Sigmoid colon (tissue), 7 donors: ENCODE measurements at places on chromosomes 7 and 10.

DNA sequence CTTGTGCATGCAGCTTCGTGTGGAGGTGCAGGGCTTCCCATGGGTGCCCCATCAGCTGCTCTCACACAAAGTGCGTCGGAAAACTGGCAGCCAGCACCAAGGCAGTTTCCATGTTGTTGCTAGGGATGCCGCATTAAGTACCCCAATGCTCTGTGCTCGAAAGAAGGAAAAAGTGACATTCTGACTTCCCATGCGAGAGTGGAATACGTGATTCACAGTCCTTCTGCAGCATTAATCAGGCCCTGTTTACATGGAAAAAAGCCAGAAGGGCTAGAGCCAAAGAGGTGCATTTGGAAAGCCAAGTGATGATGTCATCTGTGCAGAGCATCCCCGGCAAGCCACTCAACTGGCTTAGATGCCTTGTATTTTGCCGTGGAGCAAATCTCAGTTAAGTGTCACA is 258.3 kb downstream of the GATA3 start:
- H3K36me3 ChIP-seq = no peaks in the 10 kb centered on the region
- H3K27me3 ChIP-seq = no peaks in the 10 kb centered on the region
- no peaks in the 10 kb centered on the region for H3K4me1 ChIP-seq
- no peak overlapping the region for H3K4me3 ChIP-seq
- no peak for DNase-seq
- H3K27ac ChIP-seq = no peak overlapping the region

DNA sequence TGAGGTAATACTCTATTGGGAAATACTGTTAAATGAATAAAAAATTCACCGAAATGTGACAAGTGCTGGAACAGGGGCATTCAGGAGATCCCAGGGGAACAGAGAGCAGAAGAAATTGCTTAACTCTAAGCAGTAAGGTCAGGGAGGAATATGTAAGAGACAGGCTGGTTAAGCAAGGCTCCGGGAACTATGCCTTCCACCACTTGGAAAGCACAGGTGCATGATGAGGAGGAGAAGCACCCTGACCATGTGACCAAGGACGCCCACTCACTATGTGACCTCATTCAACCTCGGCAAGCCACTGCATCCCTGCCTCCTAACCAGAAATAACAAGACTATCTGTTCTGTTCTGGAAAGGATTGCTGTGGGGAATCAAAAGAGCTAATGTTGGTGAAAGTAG is 218.4 kb downstream of the ELMO1 start:
- H3K27me3 ChIP-seq = no peaks in the 10 kb centered on the region
- H3K4me1 ChIP-seq = no peaks in the 10 kb centered on the region
- H3K27ac ChIP-seq = no peak overlapping the region
- peak; percentile 87 for DNase-seq
- H3K4me3 ChIP-seq = no peak overlapping the region

DNA sequence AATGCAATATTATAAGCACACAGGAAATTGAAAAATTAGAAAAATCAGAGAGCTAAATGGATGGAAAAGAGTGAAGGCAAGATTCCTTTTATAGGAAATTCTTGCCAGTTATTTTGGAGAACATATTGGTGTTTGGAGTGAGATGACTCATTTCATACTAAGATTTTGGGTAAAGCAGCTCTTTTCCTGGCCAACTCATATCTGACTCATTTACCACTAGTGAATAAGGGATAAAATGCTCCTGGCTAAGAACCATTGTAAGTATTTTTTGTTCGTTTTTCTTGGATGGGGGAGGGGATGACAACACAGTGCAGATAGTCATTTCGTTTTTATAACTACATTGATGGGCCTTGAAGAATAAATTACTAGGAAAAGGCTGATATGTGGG is 139.3 kb downstream of the TWIST1 start:
- no peak overlapping the region for H3K27ac ChIP-seq
- no peaks in the 10 kb centered on the region for H3K27me3 ChIP-seq
- no peak for DNase-seq
- H3K36me3 ChIP-seq = no peaks in the 10 kb centered on the region
- H3K4me3 ChIP-seq = no peak overlapping the region

DNA sequence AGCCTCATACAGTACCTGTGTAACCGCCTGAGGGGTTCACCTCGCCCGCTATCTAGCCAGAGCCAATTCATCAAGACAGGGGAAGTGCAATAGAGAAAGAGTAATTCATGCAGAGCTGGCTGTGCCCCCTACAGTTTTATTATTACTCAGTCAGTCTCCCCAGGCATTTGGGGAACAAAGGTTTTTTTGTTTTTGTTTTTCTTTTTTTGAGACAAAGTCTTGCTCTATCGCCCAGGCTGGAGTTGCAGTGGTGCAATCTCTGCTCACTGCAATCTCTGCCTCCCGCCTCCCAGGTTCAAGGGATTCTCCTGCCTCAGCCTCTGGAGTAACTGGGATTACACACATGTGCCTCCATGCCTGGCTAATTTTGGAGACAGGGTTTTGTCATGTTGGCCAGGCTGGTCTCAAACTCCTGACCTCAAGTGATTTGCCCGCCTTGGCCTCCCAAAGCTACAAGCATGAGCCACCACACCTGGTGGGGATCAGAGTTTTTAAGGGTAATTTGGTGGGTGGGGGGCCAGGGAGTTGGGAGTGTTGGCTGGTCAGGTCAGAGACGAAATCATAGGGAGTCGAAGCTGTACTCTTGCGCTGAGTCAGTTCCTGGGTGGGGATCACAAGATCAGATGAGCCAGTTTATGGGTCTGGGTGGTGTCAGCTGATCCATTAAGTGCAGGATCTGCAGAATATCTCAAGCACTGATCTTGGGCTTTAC is 116.5 kb downstream of the MARCHF5 start:
- no peaks in the 10 kb centered on the region for H3K4me1 ChIP-seq
- no peaks in the 10 kb centered on the region for H3K27me3 ChIP-seq
- DNase-seq = no peak
- no peak overlapping the region for H3K4me3 ChIP-seq
- no peaks in the 10 kb centered on the region for H3K36me3 ChIP-seq

- DNase-seq = no peak
- H3K36me3 ChIP-seq = no peaks in the 10 kb centered on the region
- no peaks in the 10 kb centered on the region for H3K27me3 ChIP-seq
- H3K4me1 ChIP-seq = peaks cover 38% of the 10 kb centered on the region
- H3K27ac ChIP-seq = peak overlapping the region; percentile 58
These were observed 188.0 kb downstream of the PDE1C start for GRCh38 chr7:31882187-31882586.

DNA sequence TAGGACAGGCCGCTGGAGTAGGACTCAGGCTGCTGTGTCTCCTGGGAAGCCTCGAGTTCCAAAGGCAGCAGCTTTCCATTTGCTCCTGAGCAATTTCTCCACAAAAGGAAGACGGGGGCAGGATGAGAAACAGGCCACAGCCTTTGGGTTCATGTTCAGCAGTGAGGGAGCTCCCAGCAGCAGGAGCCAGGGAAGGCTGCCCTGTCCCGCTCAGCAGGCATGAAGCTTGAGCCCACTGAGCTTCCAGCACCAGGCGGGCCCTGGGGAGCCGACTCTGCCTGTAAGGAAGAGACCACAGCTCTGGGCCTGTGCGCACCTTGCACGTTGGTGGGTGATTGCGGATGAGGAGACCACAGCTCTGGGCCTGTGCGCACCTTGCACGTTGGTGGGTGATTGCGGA is 527.2 kb downstream of the TCERG1L start:
- no peak overlapping the region for H3K27ac ChIP-seq
- H3K4me1 ChIP-seq = no peaks in the 10 kb centered on the region
- H3K4me3 ChIP-seq = no peak overlapping the region
- DNase-seq = no peak
- H3K27me3 ChIP-seq = no peaks in the 10 kb centered on the region

DNA sequence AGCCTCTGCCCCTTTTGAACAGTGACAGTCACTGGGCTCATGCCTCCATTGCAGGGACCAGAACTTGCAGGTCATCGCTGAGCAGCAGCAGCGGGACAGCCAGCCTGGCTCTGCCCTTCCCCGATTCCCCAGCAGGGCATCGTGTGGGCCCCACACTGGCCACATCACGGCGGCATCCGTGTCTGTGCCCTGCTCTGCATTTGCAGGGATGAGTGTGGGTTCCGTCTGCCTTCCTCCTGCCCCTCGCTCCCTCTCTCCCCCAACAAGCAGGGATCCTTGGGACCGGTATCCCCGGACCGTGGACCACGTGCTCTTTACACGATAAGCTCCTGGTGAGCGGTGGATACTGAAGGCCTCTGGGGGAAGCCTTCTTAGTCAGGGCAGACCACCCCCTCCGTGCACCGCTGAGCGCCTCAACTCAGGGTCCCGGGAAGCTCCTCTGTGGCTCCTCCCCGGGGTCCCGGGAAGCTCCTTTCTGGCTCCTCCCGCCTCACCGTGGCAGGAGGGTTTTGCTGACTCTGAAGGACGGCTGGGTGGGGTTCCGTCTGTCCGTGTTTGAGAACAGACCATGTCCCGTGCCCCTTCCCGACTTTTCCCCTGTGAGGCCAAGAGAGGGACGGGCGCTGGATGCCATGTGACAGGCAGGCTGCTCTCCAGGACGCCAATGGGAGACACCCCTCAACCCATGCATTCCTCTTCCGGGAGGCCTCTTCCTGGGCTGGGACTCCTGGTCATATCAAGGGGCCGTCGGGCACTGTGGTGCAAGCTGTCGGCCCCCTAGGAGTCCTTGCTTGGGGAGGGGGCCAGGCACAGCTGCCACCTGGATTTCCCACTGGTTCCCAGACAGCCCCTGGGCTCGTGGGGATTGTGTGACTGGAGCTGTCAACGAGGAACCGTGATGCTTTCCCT is 23.5 kb upstream of the NKX6-2 start:
- no peaks in the 10 kb centered on the region for H3K36me3 ChIP-seq
- DNase-seq = peak; percentile 59
- no peaks in the 10 kb centered on the region for H3K4me1 ChIP-seq
- H3K27me3 ChIP-seq = peaks cover 24% of the 10 kb centered on the region

DNA sequence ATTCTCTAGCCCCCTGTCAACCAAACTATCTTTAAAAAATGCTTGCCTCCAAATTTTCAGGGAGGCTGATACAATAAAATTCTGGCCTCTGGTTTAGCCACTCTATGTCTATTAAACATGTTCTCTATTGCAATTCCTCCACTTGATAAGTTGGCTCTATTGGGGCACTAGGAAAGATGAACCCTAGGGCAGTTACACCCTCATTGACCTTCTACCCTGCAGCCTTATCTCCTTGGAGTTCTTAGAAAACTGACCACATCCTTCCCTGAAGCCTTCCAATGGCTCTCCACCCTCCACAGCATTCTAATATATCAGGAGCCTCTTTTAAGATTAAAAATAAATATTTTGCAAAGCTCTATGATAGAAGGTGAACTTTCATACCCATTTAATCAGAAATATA is 30.6 kb downstream of the SVOPL start:
- H3K4me3 ChIP-seq = no peak overlapping the region
- H3K4me1 ChIP-seq = no peaks in the 10 kb centered on the region
- no peaks in the 10 kb centered on the region for H3K27me3 ChIP-seq
- no peak for DNase-seq
- H3K36me3 ChIP-seq = no peaks in the 10 kb centered on the region

GRCh38 chr7:102255501-102255900 is 31.2 kb upstream of the SH2B2 start:
- H3K27ac ChIP-seq = no peak overlapping the region
- no peaks in the 10 kb centered on the region for H3K36me3 ChIP-seq
- H3K4me3 ChIP-seq = no peak overlapping the region
- DNase-seq = no peak
- no peaks in the 10 kb centered on the region for H3K4me1 ChIP-seq
- no peaks in the 10 kb centered on the region for H3K27me3 ChIP-seq

- peaks cover 9% of the 10 kb centered on the region for H3K4me1 ChIP-seq
- no peak overlapping the region for H3K27ac ChIP-seq
- H3K4me3 ChIP-seq = no peak overlapping the region
- no peaks in the 10 kb centered on the region for H3K36me3 ChIP-seq
These were observed 162.9 kb upstream of the HABP2 start for GRCh38 chr10:113389969-113390368.

GRCh38 chr7:123241809-123242208 is 42.0 kb upstream of the SLC13A1 start:
- H3K27me3 ChIP-seq = no peaks in the 10 kb centered on the region
- no peaks in the 10 kb centered on the region for H3K36me3 ChIP-seq
- no peak overlapping the region for H3K27ac ChIP-seq
- no peak for DNase-seq
- H3K4me3 ChIP-seq = no peak overlapping the region

- H3K4me1 ChIP-seq = peaks cover 13% of the 10 kb centered on the region
- DNase-seq = no peak
- H3K4me3 ChIP-seq = no peak overlapping the region
- no peaks in the 10 kb centered on the region for H3K36me3 ChIP-seq
- no peaks in the 10 kb centered on the region for H3K27me3 ChIP-seq
- H3K27ac ChIP-seq = no peak overlapping the region
These were observed 39.6 kb downstream of the GTF2IRD1 start for GRCh38 chr7:74493295-74493694.

DNA sequence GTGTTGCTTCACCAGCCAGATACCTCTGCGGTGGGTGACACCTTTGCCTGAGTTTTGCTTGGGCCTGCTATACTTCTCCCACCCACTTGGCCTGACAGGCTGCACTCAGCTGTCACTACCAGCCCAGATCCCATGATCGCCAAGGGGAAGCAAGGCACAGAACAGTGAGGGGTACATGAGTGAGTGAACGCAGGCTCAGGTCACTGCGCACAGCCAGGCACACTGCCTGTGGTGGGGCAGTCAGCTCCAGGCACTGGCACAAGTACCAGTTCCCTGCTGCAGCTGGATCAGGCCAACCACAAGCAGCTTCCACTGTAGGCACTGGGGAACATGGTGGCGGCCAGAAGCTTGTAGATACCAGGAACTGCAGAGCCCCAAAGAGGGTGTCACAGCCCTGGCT is 441.9 kb upstream of the GRM3 start:
- H3K36me3 ChIP-seq = no peaks in the 10 kb centered on the region
- H3K4me3 ChIP-seq = no peak overlapping the region
- H3K4me1 ChIP-seq = no peaks in the 10 kb centered on the region

- no peaks in the 10 kb centered on the region for H3K4me1 ChIP-seq
- no peak overlapping the region for H3K27ac ChIP-seq
- H3K36me3 ChIP-seq = no peaks in the 10 kb centered on the region
- H3K4me3 ChIP-seq = no peak overlapping the region
These were observed 493.7 kb upstream of the NUPR2 start for GRCh38 chr7:56609852-56610355.

- no peak for DNase-seq
- no peaks in the 10 kb centered on the region for H3K27me3 ChIP-seq
These were observed 21.6 kb upstream of the NME8 start for GRCh38 chr7:37826825-37827224.

DNA sequence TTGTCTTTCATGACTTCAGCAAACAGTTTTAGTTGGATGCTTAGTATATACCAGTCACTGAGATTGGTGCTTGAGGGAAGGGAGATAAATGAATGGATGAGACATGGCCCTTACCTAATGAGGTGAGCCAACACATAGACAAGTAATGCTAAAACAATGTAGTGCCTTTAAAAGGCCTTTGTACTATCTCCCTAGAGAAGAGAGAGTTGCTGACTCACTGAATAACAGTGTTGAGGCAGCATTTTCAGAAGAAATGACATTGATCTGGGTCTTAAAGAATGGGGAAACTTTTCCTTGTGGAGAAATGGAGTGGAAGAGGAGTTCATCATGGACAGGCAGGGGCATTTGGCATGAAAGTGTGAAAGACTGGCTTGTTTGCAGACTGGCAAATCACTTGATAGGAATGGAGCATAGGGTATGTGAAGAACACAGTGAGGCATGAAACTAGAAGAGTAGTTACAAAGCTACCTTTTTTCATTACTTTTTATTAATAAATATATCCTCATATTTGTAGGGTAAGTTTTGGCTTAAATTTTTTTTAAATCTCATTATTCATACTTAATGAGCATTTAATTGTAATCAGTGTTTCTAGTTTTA is 91.2 kb downstream of the KAT6B start:
- DNase-seq = no peak
- no peaks in the 10 kb centered on the region for H3K27me3 ChIP-seq
- peaks cover 31% of the 10 kb centered on the region for H3K4me1 ChIP-seq
- no peaks in the 10 kb centered on the region for H3K36me3 ChIP-seq
- no peak overlapping the region for H3K4me3 ChIP-seq
